ENCODE measurements at places on chromosomes 7 and 10.

GRCh38 chr10:24251547-24251946, 42.6 kb downstream of the KIAA1217 start:
- DNase-seq: no peak

GRCh38 chr7:19575909-19576557, 132.8 kb downstream of the POLR1F start:
- no peak for DNase-seq

DNA sequence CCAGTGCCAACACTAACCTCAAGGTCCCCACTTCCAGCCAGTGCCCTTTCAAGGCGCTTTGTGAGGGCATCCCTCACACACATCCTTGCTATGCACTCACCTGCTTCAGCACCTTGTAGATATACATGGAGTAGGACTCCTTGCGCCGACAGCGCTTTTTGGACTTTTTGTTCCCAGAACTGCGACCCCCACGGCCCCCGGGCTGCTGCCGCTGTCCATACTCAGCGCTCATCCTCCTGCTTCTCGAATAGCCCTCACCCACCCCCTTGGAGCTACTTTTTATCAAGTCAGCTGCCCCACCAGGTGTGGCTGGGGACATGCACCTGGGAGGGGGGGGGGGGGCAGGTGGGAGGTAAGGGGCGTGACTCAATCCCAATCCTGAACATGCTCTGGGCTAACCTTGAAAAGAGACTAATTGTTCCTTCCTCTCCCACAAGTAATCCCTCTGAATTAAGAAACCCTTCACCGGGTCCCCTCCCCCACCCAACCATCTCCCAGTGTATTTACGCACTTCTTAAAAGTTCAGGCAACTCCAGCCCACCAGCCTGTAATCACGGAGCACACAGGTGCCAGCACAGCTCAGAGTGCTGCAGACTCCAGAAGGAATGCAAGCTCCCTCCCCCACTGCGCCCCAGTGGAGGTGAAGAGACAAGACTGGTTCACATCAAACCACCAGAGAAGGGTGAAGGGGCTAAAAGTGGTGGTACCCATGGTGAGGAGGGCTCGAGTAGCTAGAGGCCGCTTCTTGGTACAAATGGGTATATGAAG, at the start of gene H2BK1:
Gene H2BK1, minus strand, starts transcription at position 402 of the 768 bp plus-strand sequence. Its CDS starts 170 bp downstream, at position 232.
- DNase-seq: no peak

GRCh38 chr7:135711139-135711469, 16.9 kb downstream of the SLC13A4 start:
- no peak for DNase-seq

DNA sequence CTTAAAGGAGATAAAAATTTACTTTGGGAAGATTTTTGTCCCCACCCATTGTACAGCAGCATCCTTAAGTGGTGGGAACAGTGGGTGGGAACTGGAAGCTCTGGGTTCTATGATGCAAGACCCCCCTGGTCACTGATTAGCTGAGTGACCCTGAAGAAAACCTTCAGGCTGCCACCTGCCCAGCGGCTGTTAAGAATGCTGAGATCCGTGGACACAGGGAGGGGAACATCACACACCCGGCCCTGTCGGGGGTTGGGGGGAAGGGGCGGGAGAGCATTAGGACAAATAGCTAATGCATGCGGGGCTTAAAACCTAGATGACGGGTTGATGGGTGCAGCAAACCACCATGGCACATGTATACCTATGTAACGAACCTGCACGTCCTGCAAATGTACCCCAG, 14.5 kb downstream of the CARD11 start:
- no peak for DNase-seq

- no peak for DNase-seq
These were observed 362.8 kb upstream of the IGFBP3 start for GRCh38 chr7:46283852-46284251.

GRCh38 chr7:82625377-82625776, 181.8 kb upstream of the CACNA2D1 start:
- no peak for DNase-seq

Measured in activated CD4-positive, alpha-beta T cell treated with anti-CD3 and anti-CD28 coated beads for 1 hour (primary cell).